PC-9 (cell line): ENCODE measurements at places on chromosomes 5 and 9.
A peak's percentile ranks its signal among the peaks of the same experiment; 100 is the strongest.

- no peak overlapping the region for H3K27ac ChIP-seq
- H3K4me1 ChIP-seq: peaks cover 51% of the 10 kb centered on the region
- DNase-seq: no peak
- H3K27me3 ChIP-seq: no peaks in the 10 kb centered on the region
- no peak overlapping the region for H3K4me3 ChIP-seq
- no peaks in the 10 kb centered on the region for H3K36me3 ChIP-seq
These were observed 179.7 kb upstream of the ANKRD55 start for GRCh38 chr5:56412601-56413379.

GRCh38 chr5:56346741-56347535, 113.8 kb upstream of the ANKRD55 start:
- no peaks in the 10 kb centered on the region for H3K27me3 ChIP-seq
- peak; percentile 55 for DNase-seq
- H3K4me1 ChIP-seq: peaks cover 65% of the 10 kb centered on the region
- H3K4me3 ChIP-seq: no peak overlapping the region
- no peaks in the 10 kb centered on the region for H3K36me3 ChIP-seq

DNA sequence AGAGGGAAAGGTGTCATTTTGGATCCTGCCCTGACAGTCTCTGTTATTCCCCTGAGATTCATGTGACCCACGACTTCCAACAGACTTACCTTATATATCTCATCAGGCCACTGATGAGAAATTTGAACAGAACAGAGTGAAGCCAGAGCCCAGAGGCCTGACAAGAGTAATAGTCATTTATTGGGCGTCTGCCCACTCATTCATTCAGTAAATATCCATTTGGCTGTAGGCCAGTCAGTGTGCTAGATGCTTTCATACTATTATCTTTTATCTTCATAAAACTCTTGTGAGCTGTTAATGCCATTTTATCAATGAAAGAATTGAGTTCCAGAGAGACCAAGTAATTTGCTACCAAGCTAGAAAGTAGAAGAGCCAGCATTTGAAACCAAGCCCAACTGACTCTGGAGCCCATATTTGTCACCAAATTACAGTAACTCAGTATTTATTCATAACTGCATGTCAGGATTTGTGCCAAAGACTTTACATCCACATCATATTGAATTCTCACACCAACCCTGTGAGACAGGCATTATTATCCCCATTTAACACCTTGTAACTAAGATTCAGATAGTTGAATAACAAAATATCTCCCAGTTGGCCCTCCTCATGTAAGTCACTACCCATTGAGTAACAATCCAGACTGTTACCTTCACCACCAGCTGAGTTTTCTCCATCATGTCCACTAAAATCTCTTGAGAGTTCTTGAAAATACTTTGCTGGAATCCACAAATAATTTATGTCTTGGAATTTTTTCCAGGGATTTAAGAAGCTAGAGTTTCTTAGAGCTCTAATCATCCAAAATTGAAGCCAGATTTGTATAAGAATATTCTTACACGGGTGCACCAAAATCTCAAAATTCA, 2.5 kb downstream of the PTPDC1 start:
- no peaks in the 10 kb centered on the region for H3K4me1 ChIP-seq
- H3K36me3 ChIP-seq: no peaks in the 10 kb centered on the region
- no peak overlapping the region for H3K4me3 ChIP-seq
- no peak for DNase-seq

- no peaks in the 10 kb centered on the region for H3K4me1 ChIP-seq
- no peak overlapping the region for H3K27ac ChIP-seq
- H3K27me3 ChIP-seq: no peaks in the 10 kb centered on the region
These were observed 61.0 kb upstream of the ADAMTS19 start for GRCh38 chr5:129399069-129399468.

DNA sequence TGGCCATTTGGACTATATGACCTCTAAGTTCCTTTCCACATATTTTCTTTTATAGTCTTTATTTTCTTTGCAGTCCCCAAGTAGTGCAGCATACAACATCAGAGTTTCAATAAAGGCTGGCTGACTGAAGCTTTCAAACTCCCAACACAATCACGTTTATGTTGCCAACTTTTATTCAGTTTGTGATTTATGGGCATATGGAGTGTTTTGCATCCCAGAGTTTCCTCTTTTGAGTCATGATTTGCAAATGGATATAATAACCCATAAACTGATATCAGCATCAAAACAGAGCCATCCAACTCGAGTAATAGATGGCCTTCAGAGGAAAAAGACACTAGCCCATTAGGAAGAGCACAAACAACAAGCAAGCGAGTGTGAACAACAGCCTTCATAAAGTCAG, 414.0 kb downstream of the ELAVL2 start:
- H3K36me3 ChIP-seq: no peaks in the 10 kb centered on the region
- no peak for DNase-seq
- H3K4me1 ChIP-seq: no peaks in the 10 kb centered on the region
- no peak overlapping the region for H3K27ac ChIP-seq
- H3K4me3 ChIP-seq: no peak overlapping the region

DNA sequence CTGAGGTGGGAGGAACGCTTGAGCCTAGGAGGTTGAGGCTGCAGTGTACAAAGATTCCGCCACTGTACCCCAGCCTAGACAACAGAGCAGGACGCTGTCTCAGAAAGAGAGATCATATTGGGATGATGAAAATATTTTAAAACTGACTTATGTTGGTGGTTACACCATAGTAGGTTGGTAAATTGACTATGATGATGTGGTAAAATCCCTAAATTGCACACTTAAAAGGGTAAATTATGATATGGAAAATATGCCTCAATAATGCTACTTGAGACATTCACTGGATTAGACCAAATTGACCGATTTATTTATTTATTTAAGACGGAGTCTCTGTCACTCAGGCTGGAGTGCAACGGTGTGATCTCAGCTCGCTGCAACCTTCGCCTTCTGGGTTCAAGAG, 21.9 kb upstream of the TOR1B start:
- H3K27me3 ChIP-seq: no peaks in the 10 kb centered on the region
- no peak overlapping the region for H3K27ac ChIP-seq
- H3K36me3 ChIP-seq: no peaks in the 10 kb centered on the region
- no peak overlapping the region for H3K4me3 ChIP-seq
- H3K4me1 ChIP-seq: peaks cover 53% of the 10 kb centered on the region
- DNase-seq: no peak

- no peaks in the 10 kb centered on the region for H3K36me3 ChIP-seq
- no peaks in the 10 kb centered on the region for H3K4me1 ChIP-seq
- no peak overlapping the region for H3K4me3 ChIP-seq
- H3K27ac ChIP-seq: no peak overlapping the region
- no peaks in the 10 kb centered on the region for H3K27me3 ChIP-seq
- DNase-seq: no peak
These were observed 63.7 kb downstream of the HABP4 start for GRCh38 chr9:96513622-96514021.

- H3K27me3 ChIP-seq: 0 out of 2 replicates have a peak, but pooled peaks cover 4% of the 10 kb centered on the region
- no peaks in the 10 kb centered on the region for H3K36me3 ChIP-seq
- no peak overlapping the region for H3K27ac ChIP-seq
- no peaks in the 10 kb centered on the region for H3K4me1 ChIP-seq
- no peak for DNase-seq
- no peak overlapping the region for H3K4me3 ChIP-seq
These were observed 39.5 kb downstream of the JAKMIP2 start for GRCh38 chr5:147743012-147743411.

DNA sequence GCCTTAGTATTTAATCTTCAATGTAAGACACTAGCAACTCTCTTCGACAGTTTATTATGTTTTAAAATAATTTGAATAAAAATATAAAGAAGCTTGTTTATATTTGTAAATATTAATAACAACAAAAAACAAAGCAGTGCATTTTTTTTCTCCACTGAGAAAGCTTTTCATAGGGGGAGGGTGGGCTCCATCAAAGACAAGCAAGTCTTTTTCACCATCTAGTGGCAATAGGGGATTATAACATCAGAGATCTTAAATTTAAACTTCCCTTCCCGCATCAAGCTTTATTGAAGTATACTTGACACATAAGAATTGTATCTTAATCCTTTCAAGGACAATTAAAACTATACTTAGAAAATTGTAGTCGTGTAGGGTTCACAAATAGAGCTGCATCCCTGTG, 9.3 kb upstream of the OR13F1 start:
- no peak overlapping the region for H3K27ac ChIP-seq
- no peaks in the 10 kb centered on the region for H3K36me3 ChIP-seq
- no peak overlapping the region for H3K4me3 ChIP-seq
- DNase-seq: no peak
- no peaks in the 10 kb centered on the region for H3K27me3 ChIP-seq

GRCh38 chr9:68599826-68600225, 59.1 kb upstream of the TMEM252 start:
- H3K4me3 ChIP-seq: no peak overlapping the region
- no peaks in the 10 kb centered on the region for H3K36me3 ChIP-seq
- no peak for DNase-seq

DNA sequence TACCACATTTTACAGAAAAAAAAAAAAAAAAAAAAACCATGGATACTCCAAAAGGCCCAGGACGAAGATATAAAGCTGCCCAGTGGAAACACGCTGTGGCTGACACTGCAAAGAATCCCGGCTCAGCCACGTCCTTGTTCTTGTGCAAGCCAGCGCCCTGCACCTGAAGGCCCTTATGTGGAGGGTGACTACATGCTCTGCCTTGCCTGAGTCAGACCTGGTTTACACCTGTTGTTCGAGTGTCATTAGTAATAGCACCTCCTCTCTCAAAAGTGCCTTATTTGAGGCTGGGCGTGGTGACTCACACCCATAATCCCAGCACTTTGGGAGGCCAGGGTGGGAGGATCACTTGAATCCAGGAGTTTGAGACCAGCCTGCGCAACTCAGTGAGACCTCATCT, 54.3 kb upstream of the ZSWIM6 start:
- no peaks in the 10 kb centered on the region for H3K27me3 ChIP-seq

- no peak for DNase-seq
- no peak overlapping the region for H3K4me3 ChIP-seq
- no peaks in the 10 kb centered on the region; the same call in 1 of the 2 replicates for H3K27me3 ChIP-seq
- H3K27ac ChIP-seq: no peak overlapping the region
These were observed 43.2 kb downstream of the ESM1 start for GRCh38 chr5:54942064-54942778.

DNA sequence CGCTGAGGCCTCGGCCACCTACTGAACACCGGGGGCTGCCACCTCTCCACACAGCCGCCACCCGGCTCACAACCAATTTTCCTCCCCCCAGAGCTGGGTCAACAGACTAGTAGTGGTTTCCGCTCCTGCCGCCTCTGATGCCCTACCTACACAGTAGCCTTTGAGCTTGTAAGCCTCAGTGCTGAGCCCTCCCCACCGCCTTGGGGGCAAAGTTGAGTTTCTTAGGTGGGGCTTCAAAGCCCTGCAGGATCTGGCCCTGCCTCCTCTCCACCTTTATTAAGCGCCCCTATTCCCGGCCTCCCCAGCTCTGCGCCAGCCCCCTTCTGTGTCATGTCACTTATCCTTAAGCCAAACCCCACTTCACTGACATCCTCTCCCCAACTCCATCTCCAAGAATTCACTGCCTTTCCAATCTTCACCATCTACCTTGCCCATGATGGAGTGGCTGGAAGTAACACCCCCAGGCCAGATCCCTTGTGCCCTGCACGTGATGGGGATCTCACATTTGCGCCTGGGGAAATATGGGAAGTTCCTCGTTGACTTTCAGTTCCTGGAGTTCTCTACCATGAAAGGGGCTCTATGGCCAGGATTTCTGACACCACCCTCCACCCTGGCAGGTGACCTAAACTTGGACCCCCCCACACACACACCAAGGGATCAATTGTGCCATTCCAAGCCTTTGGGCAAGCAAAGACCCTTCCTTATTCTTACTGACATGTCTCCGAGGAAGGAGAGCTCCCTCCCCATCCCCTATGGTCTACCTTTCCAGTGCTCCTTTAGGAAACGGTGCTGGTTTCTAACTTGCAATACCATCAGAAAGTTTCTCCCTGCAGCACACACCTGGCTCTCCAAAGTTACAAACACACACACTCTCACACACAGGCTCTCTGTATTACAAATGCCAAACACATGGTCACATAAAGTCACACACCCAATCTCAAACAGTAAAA, 2.7 kb upstream of the CNTFR start:
- H3K27me3 ChIP-seq: peaks cover 16% of the 10 kb centered on the region
- no peak overlapping the region for H3K27ac ChIP-seq
- no peaks in the 10 kb centered on the region for H3K4me1 ChIP-seq
- no peak for DNase-seq

DNA sequence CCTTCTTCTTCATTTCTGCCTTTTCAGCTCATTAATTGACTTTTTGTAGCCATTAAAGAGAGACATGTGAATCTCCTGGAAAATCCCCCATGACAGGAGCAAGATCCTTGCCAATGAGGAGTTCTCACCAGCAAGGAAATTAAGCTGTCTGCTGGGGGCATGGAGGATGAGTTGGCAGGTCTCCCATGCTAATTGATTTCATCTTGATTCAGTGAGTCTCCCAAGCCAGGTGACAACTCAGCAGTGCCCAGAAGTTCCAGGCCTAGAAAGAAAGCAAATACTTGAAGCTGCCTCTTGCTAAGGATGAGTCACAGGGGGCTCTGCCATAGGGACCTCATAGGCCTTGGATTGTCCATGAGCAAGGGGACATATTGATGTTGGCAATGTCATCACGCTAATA, 30.0 kb upstream of the ADRA1B start:
- H3K27ac ChIP-seq: no peak overlapping the region
- no peaks in the 10 kb centered on the region for H3K36me3 ChIP-seq
- DNase-seq: no peak
- no peak overlapping the region for H3K4me3 ChIP-seq
- H3K27me3 ChIP-seq: no peaks in the 10 kb centered on the region
- no peaks in the 10 kb centered on the region for H3K4me1 ChIP-seq

GRCh38 chr9:38149647-38150046, 80.6 kb upstream of the SHB start:
- H3K36me3 ChIP-seq: no peaks in the 10 kb centered on the region
- no peaks in the 10 kb centered on the region for H3K4me1 ChIP-seq
- no peak overlapping the region for H3K27ac ChIP-seq
